ENCODE measurements at places on chromosomes 6 and 20.

- DNase-seq = no peak
Measured at GRCh38 chr20:31475472-31476293, 595 bp downstream of the REM1 start.

DNA sequence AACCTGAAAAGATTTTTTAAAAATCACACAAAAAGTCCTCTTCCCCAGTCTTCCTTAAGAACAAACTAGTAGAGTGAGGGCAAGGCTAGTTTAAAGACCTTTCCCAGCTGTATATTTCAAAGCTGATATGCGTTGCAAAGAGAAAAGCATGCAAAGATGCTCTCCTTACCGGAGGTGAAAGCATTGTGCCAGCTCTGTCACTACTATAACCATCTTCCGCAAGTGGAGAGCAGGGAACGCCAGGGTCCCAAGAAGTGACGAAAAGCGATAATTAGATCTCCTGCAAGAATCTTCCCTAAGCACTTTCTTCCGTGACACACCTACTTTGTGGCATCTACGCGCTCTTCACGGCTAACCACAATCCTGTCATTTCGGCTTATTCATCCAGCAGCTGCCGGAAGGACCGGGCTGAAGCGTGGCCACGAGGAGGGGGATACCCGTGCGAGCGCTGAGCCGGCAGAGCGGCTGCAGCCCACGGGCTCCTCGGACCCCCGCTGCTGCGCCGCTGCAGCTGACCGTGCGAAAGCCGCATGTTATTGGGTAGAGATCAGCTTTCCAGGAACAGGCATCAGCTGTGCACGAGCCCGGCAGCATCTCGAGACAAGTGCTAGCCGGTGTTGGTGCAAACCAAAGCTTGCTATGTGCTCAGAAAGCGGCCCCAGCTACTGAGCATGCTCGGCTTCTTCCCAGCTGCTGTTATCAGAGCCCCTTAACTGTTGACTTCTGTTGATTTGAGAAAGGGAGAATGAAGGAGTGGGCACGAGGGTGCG lies 57.2 kb upstream of the ARHGAP18 start:
- peak; percentile 44 for DNase-seq

DNA sequence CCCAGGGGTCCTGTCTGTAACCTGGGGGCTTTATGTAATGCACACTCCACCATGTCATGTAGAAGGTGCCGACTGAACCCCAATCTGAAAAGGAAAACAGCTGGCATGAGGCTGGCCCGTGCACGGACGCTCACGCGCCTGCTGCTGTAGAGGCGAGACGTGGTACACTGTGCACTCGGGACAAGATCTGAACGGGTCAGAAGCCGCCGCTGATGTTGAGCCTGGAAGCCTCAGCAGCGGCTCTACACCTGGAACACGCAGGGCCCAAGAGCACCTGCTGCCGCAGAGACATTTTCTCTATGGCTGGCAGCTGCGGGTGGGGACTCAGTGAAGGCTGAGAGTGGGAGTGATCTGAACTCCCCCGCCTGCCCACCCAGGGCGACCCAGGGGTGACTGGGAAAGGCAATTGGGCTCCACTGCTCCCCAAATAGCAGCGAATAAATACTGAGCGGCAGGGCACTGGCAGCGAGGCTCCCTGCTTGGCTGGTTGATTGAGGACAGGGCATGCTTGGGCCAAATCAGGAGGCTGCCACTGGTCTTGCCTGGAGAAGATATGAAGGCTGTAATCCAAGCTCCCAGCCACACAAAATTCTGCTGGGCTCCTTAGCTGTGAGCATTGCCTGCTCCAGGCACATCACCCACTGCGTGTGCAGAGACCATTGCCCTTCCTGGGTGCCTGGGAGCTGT lies 2.5 kb upstream of the OGFR start:
- no peak for DNase-seq

- DNase-seq = no peak
Measured at GRCh38 chr20:43963872-43964791, 49.5 kb downstream of the TOX2 start.

DNA sequence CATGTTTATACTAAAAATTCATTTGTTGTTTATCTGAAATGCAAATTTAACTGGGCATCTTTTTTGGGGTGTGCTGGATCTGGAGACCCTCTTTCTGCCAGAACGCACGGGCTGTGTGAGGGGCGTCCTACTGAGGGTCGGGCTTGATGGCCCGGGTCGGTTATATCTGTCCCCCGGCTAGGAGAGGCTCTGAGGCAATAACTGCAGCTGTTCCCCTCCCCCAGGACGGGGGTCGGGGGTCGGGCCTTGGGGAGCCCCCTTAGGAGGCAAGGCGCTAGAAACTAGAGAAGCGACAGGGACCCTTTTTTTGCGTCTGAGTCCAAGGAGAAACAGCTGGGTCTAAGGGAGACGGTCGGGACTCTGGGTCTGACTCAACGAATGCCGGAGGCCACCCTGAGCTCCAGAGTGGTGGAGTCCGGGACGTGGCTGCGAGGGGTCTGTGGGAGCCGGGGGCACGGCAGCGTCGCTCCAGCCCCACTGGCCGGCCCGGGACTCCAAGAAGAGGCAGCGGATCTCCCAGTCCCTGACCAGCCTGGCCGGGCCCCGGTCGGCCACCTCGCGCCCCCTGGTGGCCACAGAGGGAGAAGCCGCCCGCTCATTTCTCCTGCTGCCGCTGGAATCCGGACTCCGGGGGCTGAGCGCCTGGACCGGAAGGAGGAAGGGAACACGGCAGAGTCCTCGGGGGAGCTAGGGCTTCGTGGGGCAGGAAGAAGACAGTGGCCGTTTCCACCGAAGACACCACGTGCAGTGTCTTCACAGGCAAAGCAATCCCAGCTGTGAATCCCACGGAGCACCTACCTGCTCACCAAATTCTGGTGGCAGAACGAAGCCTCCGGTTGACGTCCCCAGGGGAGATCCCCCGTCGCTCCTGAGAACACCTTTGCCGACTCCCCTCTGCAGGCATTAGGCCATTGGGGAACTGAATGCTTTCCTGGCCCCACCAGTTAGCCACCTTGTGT lies 24.0 kb upstream of the SCML4 start:
- peak; percentile 85 for DNase-seq

GRCh38 chr6:13561624-13562267 lies 12.7 kb upstream of the SIRT5 start:
- DNase-seq = no peak

- no peak for DNase-seq
Measured at GRCh38 chr20:48558906-48559305, 268.9 kb downstream of the PREX1 start.

- DNase-seq = no peak
Measured at GRCh38 chr20:40497899-40498691, 190.9 kb downstream of the MAFB start.

DNA sequence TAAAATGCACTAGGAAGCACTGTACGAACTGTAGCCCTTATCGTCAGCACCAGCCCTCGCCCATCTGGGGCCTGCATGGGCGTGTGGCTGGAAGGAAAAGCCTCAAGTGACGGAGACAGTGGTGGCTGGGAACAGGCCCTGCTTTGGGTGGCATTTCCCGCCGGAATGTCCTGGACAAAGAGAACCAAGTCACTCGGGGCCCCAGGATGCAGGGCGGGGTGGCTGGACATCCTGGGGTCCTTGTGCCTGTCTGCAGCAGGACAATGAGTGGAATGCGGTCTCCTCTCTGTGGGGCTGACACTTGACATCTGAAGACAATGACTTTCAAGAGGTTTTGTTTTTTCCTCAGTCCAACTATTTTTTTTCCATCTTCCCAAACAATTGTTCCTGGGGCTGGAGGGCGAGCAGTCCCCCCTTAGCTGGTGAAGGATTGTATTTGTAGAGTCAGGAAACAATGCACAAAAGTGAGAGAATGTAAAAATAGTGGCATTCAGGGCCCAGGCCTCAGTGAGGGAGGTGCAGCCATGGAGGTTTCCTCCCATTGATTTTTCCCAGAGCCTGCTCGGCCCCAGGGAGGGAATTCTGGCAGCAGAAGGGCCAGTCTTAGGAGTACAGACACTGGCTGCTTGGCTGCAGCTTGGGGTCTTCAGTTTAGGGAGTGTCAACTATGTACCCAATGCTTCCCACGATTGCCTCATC lies 64.4 kb downstream of the PREX1 start:
- DNase-seq = no peak

DNA sequence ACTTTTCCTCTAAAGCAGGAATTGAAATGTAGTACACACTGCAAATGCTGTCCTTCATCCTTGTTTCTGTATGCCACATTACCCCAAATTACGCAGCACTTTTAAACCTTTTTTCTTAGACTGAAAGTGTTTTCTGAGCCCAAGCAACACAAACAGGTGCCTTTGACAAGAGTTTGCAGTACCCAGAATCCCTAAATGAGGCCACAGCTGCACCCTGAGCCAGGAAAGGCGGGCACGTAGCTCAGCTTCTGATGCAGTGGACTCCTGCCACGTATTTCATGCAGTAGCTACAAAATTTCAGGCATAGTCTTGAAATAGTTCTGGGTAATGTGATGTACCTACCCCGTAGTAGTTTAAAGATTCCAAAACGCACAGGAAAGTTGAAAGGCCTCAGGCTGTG lies 31.0 kb upstream of the CLDN20 start:
- no peak for DNase-seq
